Activated gamma-delta T cell treated with Interleukin-2 at 50 U/mL for 16 hours (primary cell): ENCODE measurements at places on chromosomes 2 and 18.

- DNase-seq = no peak
Observed at GRCh38 chr18:7684966-7685365, 117.8 kb downstream of the PTPRM start.

DNA sequence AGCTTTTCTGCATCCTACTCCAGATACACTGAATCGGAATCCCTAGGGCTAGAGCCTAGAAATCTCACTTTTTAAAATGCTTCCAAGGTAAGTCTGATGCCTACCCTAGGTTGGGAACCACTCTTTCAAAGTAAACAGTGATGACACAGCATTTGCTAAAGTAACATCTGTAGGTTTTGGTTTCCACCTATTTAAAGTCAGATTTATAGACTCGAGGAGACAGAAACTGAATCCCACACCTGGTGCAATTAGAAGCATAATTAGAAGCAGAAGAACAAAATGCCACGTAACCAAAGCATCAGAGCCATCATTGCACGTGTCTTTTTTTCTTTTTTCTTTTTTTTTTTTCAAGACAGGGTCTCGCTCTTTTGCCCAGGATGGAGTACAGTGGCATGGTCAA is 40.9 kb downstream of the PDK1 start:
- DNase-seq = no peak

- no peak for DNase-seq
Observed at GRCh38 chr2:69628325-69629021, 15.1 kb downstream of the AAK1 start.

DNA sequence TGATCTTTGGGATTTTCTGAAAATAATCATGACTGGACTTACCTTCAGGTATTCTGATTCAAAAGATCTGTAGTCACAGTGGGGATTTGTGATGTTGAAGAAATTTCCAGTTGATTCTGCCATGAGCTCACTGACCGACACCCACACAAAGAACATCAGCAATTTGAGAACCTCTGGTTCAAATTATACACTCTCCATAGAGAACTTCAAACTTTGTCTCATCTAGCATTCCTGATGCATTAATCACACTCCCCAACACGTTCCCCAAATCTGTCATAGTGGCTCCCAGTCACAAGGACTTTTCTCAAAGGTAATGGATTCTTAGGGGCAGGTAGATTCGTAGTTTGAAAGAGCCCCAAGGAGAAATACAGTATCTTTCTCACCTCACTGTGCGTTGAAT is 584.3 kb downstream of the FBXO15 start:
- DNase-seq = no peak
